ENCODE measurements at places on chromosomes 12 and 14. TPM values are rescaled to one million over a fixed set of nuclear protein-coding genes. Genes with fewer than 3 reads are reported as not detected.

DNA sequence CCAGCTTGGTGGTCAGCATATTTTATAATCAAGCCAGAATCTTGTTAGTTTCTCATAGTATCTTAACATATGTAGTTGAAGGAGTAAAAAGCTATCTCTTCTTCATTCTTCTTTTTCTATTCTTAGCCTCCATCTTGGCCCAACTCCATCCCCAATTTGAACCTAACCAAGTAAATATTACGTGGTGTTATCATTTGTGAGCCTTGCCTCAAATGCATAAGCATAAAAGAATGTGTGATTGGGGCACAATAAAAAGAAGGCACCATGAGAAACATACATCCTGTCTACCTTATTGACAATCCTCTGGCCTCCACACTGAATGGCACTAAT, 181.4 kb upstream of the BMP4 start:
- peak; percentile 48 for DNase-seq

DNA sequence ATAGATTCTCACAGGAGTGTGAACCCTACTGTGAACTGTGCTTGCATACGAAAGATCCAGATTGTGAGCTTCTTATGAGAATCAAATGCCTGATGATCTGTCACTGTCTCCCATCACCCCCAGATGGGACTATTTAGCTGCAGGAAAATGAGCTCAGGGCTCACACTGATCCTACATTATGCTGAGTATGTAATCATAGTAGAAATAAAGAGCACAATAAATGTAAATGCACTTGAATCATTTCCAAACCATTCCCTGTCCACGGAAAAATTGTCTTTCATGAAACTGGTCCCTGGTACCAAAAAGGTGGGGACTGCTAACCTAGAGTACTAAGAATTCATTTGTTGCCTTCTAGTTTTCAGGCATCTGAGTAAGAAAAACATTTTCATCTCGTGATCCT, 1215.8 kb upstream of the TMEM132C start:
- no peak for DNase-seq

DNA sequence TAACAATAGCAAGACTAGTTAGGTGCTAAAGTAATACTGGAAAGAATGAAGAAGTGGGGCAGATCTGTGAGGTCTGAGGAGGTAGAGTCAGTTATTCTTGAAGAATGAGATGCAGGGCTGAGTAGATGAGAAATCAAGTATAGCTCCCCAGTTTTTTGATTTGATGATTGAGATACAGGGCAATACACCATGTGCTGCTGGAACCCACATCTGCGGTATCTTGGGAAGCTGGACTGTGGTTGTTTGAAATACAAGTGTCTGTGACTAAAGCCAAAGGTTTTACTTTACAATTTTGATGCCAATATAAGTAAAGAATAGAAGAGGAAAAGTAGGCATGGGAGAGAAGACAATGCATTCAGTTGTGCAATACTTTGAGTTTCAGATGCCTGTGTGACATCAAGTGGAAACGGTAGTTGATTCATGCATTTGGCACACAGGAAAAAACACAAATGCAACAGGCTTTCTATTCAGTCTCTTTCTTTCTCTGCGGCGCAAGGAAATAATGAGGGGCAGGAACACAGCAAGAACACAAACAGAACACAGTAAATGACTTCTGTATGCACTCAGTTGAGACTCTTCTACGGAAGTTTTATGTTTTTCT, 190.2 kb upstream of the SLC38A2 start:
- DNase-seq: peak; percentile 95

DNA sequence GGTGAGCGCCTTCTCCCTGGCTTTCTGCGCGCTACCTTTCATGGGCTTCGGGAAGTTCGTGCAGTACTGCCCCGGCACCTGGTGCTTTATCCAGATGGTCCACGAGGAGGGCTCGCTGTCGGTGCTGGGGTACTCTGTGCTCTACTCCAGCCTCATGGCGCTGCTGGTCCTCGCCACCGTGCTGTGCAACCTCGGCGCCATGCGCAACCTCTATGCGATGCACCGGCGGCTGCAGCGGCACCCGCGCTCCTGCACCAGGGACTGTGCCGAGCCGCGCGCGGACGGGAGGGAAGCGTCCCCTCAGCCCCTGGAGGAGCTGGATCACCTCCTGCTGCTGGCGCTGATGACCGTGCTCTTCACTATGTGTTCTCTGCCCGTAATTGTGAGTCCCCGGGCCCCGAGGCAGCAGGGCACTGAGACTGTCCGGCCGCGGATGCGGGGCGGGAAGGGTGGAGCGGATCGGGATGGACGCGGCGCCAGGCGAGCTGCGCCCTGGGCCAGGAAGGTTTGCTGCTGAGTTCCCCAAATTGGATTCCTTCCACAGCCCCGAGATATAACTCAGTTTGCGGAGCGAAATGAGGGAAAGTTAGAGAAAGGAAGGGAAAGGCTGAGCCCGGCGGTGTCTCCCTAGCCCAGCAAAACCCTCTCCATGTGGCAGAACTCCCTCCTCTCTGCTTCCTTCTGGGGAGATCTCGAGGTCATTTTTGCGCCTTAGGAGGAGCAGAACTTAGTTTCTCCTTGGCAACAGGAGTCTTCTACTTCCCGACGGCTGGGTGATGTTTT, 972 bp downstream of the PTGDR start:
- DNase-seq: no peak

- DNase-seq: no peak
These were observed 162.7 kb downstream of the EGLN3 start for GRCh38 chr14:33788161-33788560.

- DNase-seq: no peak
These were observed 141.4 kb downstream of the EGLN3 start for GRCh38 chr14:33809396-33809981.

DNA sequence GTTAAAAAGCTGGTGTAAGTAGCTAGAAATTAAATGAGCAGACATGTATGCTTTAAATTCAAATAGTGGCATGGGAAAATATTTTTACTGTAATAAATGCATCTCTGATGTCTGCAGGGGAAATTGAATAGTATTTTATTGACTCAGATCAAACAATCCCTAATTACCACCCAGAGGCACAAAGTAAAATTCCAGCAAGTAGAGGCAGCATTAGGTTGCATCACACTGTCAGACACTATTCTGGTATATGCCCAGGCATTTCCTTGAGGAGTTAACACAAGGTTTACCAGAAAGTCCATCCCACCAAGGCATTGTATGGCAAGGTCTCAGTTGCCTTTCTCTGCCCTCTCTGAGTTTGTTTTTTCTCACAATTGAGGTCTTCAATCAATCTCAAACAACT, 201.6 kb upstream of the KITLG start:
- no peak for DNase-seq

GRCh38 chr12:7066596-7066995, 6.1 kb downstream of the C1S start:
- DNase-seq: no peak

- DNase-seq: peak; percentile 93
These were observed 57.0 kb upstream of the CERS5 start for GRCh38 chr12:50224026-50224692.

- DNase-seq: no peak
These were observed 41.5 kb downstream of the PITPNM2 start for GRCh38 chr12:123109319-123109772.

- peak; percentile 13 for DNase-seq
These were observed 55.1 kb downstream of the SSH1 start for GRCh38 chr12:108802101-108802961.

DNA sequence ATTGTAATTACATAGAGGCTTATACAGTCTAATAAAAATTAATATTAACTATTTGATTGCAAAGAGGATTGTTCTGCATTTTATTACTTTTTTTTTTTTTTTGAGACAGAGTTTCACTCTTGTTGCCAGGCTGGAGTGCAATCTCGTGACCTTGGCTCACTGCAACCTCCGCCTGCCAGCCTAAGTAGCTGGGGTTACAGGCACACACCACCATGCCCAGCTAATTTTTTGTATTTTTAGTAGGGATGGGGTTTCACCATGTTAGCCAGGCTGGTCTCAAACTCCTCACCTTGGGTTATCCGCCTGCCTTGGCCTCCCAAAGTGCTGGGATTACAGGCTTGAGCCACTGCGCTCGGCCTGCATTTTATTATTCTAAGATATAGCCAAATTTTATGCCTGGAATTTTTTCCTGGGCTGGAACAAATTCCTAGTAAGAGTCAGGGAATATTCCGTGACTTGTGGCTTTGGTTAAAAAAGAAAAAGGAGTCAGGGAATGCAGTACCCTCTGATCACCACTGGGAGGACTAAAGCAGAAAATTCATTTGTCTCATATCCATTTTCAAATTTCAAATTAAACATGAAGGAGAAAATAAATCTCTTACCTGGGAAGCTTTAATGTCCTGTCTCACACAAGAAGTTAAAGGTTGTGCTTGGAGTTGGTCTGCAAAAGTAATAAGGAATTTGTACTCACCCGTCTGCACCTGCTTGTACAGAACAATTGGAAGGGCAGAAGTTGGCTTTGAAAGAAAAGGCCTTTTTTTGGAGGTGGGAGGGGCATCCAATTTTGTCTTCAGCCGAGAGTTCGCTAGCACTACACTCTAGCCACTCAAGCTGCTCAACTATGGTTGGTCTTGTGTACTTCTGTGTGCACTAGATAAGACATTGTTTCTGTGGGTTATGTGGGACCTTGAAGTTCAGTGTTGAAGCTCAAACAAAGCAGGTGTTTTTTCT, 8.7 kb downstream of the MARK3 start:
- DNase-seq: peak; percentile 58

GRCh38 chr14:77660754-77661153, 44.3 kb upstream of the SPTLC2 start:
- no peak for DNase-seq

DNA sequence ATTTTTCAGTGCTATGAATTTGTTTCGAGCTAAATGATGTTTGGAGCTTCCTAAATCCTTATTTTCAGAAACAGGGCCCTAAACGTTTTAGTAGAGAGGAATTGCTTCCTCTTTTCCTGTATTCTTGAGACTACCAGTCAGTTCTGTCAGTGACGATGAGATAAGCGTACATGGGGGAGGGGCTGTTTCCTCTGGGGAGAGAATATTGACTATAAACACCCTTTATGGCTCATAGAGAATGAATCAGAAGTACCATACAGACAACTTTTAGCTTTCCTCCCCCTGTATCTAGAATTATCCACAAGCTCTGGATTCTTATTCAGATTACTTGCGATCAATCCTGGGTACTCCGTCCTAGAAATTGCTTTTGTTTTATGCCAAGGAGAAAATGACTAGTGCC, 5.1 kb downstream of the TBK1 start:
- no peak for DNase-seq

DNA sequence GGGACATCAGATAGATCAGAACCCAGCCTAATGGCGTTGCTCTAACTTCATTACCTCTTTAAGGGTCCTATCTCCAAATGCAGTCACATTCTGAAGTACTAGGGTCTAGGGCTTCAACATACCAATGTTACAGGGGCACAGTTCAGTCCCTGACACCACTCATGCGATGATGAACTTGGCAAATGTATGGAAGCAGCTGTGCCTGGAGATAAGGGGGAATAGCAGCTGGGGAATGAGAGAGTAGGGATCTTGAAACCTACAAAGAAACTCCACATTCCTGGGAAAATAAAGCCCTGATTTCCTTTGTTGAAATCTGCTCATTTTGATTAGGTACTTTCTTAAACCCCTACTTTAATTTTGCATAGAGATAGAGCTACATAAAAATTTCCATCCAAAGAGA, 20.5 kb upstream of the TMCC3 start:
- DNase-seq: no peak

Gene CLBA1
- 27.5 TPM for total RNA-seq

Gene MYBPC1
- not detected for total RNA-seq

Gene SOS2
- 9.9 TPM for total RNA-seq

Gene DPPA3
- not detected for total RNA-seq

Gene SLC7A8
- total RNA-seq: 3.8 TPM

Gene ESRRB
- not detected for total RNA-seq

Gene KRT83
- total RNA-seq: 0.33 TPM

Gene GALNT6
- total RNA-seq: 93.4 TPM

All from PC-3 (cell line).